ENCODE measurements at places on chromosomes 2 and 18.
A peak's percentile ranks its signal among the peaks of the same experiment; 100 is the strongest.

- no peak for DNase-seq
Measured at GRCh38 chr2:86050301-86050700, 55.4 kb downstream of the POLR1A start.

DNA sequence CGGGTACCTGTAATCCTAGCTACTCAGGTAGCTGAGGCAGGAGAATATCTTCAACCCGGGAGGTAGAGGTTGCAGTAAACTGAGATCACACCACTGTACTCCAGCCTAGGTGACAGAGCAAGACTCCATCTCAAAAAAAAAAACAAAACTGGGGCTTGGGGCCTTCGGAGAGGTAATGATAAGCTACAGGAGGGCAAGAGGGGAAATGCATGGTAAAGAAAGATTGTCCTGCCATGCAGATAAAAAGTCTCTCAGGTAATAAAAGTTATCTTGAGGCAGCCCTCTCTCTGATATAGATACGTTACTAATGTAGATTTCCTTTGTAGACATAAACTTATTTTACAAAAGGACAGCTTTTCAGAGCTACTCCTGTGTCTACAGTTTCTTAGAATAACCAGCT is 3.7 kb upstream of the RAB1A start:
- DNase-seq: no peak

DNA sequence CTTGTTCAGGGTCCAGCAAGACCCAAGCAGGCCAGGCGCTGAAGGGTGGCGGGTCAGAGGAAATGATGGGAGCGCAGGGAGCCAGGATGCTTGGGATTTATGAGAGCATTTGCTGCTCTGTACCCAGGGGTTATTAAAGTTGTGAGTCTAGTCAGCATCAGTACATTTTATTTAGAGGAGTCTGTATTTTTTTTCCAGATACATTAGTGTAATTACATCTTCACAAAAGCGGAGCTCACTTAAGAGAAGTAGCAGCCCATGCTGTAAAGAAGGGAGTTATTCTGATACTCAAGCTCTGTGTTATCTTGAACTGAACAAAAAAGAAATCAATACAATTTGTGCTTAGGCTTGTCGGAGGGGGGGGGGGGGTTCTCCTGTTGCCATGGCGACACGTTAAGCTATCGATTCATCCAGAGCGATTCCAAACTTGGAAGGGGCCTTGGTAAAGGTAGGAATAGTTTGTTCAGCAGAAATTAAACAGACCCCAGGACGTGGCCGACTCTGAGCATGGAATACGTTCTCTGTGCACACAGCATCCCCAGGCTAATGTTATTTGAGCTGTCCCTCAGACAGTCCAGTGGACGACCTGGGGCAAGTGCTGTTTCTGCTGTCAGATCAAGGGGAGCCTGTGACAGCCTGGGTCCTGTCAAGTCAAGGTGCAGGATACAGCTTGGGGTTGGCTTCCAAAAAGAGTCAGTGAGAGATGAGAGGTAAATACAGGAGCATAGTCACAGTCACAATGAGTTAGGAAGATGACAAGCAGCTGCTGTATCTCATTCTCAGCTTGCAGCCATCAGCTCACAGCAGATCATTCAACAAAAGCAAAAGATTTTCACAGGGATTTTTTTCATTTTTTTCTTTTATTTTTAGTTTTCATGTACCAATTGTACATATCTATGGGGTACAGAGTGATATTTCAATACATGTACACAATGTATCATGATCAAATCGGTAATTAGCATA is 387.6 kb downstream of the DCDC2C start:
- no peak for DNase-seq

GRCh38 chr2:225582355-225583116 is 183.0 kb downstream of the NYAP2 start:
- no peak for DNase-seq

- no peak for DNase-seq
Measured at GRCh38 chr2:240208631-240209211, 68.3 kb upstream of the OTOS start.

DNA sequence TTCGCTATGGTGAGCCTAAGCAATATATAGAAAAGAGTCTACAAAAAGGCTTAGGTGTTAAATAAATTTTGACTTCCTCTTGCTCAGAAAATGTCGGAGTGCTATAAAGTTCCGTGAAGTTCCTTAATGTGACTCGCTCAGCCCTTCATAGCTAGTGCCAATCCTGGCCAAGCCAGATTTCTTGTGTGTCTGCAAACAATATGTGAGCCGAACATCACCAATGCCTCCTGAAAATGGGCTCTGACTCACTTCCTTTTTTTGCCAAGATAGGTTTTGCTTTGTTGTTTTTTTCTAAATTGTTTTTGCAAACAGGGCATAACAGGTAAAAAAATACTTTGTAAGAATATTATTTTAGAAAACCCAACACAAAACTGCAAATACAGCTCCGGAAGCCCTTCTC is 26.1 kb downstream of the CDC42EP3 start:
- no peak for DNase-seq

DNA sequence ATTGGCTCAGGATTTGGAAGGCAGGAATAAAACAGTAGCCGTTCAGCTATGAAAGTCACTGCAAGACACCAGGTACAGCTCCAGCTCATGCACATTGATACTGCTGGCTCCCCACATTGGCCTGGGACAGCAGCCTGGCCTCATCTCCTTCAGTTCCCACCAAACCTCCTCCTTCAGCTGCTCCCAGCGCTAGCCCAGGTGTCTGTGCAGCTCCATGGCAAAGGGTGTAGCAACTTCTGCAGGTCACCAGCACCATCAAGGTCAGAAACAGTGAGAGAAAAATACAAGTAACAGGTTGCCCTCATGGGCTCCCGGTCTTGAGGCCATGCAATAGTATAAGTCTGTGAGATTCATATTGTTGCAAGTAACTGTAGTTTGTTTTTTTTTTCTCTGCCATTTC is 216.7 kb upstream of the CTAGE1 start:
- DNase-seq: no peak

DNA sequence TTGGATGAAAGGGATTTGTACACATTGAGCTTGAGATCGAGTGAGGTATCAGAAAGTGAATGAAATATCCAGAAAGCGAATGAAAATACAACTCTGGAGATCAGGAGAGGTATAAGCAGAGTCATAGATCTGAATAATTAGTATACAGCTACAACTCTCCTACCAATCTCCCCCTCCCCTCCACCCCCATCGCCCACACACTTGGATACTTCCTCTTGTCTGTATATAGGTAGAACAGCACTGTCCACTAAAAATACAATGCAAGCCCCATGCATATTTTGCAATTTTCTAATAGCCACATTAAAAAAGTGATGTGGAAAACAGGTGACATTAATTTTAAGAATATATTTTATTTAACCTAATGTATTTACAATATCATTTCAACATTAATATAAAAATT is 23.7 kb upstream of the WIPF1 start:
- no peak for DNase-seq

DNA sequence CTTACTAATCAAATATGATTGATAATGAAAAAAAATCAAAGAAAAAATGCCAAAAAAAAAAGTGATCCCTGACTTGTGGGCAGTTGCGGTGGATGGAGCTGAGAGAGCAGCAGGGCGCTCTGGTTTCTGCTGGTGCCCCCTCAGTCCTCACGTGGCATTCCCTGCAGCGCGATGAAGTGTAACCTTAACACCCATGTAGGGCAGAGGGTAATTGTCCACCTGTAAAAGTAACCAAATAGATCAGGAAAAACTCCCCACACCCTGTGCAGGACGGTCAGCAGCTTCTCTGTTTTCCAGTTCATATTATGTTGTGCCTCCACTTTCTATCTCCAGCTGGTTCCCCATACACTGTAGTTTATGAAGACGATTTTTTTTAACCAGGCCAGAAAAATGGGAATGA is 25.0 kb downstream of the COA5 start:
- no peak for DNase-seq

GRCh38 chr2:75238670-75239330 is 39.5 kb upstream of the TACR1 start:
- no peak for DNase-seq

DNA sequence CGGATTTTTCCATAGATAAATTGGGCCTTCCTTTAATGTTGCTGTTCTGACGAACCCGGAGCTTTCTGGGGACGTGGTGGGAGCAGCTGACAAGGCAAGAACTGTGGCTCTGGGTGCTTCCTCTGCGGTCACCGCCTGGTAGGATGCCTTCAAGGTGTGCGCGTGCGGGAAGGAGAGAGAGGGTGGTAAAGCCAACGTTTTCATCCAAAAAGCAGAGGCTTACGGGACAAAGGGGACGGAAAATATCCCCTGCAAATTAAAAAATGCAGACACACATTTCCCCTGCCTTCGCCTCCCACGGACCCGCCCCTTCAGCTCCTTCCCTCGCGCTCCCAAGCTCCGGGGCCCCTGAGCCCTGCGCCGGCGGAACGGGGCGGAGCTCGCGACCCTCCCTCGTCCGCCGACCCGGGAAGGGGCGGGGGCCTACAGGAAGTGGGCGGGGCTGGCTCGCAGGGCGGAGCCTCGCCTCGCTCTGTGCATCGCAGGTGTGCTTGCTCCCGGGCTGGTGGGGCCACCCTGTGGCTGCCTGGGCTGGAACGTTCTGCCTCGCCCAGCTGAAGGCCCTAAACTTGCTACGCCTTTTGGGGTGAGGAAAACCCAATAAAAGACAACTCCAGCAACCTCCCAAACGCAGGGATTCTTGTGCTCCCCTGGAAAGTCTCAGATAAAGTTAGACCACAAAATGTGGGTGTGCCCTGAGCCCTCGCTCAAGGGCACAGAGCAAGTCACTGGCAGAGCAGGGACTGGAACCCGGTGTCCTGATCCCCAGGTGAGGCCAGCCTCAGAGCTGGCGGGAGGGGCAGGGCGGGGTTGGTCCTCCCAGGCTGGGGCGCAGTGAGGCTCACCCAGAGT is 25.4 kb upstream of the SLC66A3 start:
- DNase-seq: peak; percentile 79

- DNase-seq: no peak
Measured at GRCh38 chr2:72952110-72952823, 34.9 kb downstream of the EMX1 start.

GRCh38 chr2:38262069-38262871 is 114.8 kb downstream of the ATL2 start:
- DNase-seq: no peak

DNA sequence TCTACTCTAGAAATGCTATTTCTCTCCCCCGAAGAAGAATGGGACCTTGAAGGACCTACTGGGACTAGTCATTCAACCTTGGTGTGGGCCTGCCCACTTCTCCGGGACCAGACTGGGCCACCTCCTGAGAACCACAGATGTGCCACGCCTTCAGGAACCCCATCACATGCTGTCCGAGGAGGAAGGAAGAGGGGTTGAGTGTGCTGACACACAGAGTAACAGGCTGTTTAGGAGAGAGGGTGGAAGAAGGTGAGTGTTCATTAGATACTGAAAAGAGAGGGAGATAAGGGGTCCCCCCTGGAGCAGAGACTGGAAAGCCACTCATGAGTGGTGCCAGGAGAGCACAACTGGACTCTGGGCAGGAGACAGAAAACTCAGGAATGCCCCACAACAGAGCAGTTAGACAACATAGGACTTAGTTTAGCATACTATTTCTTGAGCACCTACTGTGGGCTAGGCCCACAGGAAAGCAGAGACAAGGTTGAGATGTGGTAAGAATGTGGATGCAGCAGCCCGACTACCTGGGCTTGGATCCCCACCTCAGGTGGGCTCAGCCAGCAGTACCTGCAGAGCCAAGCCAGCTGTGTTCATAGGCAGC is 286.4 kb upstream of the NCKAP5 start:
- no peak for DNase-seq

GRCh38 chr2:181573140-181573736 is 83.7 kb downstream of the CERKL start:
- DNase-seq: peak; percentile 55

- no peak for DNase-seq
Measured at GRCh38 chr18:58975296-58975695, 110.6 kb downstream of the ZNF532 start.

DNA sequence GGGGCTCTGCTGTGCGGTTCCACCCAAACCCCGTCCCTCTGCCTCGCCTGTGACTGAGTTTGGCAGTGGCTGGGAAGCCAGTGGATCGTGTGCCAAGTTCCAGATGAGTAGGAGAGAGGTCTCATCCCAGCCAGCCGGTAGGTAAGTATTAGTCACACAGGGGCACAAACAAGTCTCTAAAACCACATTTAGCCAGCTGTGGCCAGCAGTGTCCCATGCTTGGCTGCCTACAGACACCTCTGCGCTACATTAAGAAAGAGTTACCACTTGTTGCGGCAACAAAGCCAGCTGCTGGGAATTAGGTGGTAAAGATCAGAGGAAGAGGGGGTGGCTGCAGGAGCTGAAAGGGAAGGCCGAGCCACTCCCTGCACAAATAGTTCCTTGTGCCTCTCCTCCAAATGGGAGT is 81.2 kb downstream of the GATA6 start:
- DNase-seq: no peak

DNA sequence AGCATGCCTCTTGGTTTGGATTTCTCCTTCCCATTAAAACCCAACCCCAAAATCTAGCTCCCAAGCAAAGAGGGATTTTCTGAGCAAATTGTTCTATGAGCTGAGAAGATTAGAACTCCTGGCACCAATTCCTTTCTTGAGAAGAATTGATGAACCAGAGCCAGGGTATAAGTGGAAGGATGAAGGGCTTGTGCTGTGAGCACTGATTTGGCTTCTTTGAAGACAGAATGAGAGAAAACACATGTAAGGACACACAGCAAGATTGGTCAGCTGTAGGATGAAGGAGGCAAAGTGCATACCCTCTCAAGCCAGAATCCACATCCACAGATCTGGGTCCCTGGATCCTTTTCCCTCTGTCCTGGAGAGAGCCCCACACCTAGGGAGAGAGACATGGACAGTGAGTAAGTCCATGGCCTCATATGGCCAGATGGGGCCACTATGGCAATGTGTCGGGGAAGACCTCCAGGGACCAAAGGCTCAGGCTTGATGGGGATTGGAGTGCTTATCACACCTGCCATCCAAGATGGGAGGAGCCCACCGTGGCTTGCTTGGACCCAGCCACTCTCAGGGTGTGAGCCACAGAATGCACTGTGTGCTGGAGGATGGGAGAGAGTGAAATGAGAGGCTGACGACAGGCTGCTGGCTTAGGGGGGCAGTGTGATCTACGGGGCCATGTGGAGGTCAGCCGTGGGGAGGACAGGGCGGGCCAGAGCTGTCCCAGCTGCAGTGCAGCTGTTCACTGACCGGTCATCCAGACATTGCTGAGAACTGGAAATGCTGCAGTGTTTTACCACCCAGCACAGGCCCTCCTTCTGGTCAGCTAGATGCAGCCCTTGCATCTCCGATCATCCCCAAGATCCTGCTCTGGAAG is 339.8 kb downstream of the CYP26B1 start:
- DNase-seq: no peak

GRCh38 chr2:120243211-120243610 is 9.4 kb upstream of the RALB start:
- no peak for DNase-seq

GRCh38 chr18:39521164-39521563 is 1955.6 kb upstream of the CELF4 start:
- no peak for DNase-seq

DNA sequence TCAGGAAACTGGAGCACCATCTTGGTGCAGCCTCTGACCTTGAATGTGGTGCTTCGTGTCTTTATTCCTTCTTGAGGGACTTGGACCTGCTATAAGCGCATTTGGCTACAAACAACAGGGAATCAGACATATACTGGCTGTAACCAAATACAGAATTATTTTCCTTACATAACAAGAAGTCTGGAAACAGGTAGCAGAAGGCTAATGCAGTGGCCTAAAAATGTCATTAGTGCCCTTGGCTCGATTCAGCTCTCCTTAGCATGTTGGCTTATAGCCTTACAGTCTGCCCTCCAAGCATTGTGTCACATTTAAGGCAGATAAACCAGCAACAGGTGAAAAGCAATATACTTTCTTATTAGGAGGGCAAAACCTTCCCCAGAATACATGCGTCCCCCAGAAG is 655.4 kb downstream of the XIRP2 start:
- DNase-seq: no peak

All from NAMALWA (cell line).